Fibroblast of gingiva (primary cell): ENCODE measurements at places on chromosomes 7 and 10.

DNA sequence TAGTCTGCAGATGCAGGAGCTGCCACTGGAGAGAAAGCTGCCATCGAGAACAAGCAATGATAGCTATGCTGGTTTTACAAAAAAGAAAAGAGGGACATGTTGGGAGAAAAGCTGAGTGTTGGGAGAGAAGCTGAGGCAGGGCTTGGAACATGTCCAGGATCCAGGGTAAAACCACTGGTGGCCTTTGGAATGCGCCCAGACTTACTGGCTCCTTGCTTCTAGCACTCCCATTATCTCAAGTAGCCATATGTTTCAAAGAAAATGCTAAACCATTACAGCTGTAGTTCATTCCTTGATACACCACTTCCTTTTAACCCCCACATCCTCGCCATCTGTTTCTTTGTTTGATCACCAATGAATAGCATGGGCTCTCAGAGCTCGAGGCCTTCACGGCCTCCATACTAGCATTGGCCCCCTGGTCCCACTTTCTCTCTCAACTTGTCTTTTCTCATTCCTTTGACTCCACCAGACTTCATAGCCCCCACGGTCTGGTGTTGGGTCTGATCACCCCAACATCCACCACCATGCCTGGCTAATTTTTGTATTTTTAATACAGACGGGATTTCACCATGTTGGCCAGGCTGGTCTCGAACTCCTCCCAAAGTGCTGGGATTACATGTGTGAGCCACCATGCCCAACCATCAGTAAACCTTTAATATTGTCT, 23.8 kb upstream of the PLAC9 start:
- no peak for DNase-seq

DNA sequence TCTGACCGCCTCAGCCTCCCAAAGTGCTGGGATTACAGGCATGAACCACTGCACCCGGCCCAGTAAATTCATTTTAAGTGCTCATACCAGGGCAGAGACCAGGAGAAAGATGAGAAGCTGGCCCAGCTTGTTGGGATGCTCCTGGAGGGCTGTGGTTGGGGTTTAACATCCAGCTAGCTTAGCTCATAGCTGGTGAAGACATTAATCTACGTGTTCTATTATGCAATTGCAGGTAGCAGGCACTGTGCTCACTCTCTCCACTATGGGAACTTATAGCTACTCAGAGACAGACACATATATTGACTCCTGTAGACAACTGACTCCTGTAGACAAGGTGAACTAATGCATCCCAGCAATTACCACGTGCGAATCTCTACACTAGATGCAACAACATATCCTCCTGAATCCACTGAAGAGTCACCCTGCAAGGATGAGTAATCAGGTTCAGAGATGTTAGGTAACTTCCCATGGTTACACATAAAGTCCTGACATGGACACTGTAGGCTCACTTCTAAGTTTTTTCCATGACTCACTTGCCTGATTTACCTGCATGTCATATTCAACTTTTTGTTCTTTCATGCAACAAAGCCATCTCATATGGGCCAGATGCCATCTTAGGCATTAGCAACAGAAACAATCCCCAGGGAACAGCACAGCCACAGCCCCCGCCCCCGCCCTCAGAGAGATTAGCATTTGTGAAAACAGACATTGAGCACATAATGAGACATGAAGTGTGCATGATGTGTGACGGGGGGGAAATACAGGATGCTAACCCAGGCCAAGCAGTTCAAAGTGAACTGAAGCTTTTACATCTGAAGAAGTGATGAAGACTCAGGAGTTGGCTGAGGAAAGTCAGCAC, 37.2 kb downstream of the ERLIN1 start:
- no peak for DNase-seq

- DNase-seq, result no peak
Observed at GRCh38 chr10:122172361-122173008, 98.6 kb upstream of the BTBD16 start.

DNA sequence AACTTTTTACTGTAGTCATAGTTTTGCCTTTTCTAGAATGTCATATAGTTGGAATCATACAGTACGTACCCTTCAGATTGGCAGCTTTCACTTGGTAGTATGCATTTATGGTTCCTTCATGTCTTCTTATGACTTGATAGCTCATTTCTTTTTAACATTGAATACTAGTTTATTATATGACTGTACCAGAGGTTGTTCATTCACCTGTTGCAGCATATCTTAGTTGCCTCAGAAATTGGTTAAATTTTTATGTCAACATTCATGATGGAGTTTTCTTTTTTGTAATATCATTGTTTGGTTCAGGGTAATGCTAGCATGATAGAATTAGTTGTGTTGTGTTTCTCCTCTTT, 94.8 kb upstream of the CDK13 start:
- no peak for DNase-seq

DNA sequence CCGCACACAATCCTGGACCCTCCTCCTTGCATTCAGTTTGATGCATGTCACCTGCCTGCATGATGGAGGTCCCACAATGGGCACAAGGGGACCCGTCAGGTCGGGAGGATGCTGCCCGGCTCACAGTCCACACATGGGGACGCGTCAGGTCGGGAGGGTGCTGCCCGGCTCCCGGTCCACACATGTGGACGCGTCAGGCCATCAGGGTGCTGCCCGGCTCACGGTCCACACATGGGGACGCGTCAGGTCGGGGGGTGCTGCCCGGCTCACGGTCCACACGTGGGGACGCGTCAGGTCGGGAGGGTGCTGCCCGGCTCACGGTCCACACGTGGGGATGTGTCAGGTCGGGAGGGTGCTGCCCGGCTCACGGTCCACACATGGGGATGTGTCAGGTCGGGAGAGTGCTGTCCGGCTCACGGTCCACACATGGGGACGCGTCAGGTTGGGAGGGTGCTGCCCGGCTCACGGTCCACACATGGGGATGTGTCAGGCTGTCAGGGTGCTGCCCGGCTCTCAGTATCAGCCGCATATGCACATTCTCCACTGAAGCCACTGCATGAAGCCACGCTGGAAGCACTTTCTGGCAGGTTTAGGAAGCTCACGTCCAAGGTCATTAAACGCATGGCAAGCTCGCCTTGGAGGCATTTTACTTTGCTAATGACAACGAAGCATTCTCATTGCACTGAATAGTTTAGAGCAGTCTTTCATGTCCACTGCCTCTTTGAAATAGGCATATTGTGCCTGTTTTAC, 50.3 kb downstream of the DIP2C start:
- DNase-seq, result no peak

DNA sequence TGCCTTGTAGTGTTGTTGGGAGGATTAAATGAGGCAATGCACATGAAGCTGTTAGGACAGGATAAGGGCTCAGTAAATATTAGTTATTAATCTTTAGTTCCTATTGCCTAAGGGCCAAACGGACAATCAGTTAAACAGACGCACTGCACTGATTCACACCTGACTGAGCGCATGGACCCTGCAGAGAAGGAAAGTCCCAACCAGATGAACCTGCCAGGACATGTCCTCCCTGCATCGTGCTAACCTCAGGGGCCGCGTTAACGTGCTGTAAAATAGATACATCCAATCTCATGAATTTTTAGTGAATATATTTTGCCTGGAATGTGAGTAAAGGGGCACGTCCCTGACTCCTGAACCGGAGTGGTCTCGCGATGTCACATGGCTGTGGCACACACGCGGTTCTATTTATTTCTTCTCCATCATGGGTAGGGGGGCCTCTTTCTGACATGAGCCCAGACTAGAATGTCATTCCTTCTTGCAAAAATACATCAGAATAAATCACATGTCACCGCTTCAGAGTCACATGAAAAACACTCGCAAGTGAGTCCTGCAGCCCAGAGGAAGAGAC, 12.3 kb downstream of the ADARB2 start:
- no peak for DNase-seq

DNA sequence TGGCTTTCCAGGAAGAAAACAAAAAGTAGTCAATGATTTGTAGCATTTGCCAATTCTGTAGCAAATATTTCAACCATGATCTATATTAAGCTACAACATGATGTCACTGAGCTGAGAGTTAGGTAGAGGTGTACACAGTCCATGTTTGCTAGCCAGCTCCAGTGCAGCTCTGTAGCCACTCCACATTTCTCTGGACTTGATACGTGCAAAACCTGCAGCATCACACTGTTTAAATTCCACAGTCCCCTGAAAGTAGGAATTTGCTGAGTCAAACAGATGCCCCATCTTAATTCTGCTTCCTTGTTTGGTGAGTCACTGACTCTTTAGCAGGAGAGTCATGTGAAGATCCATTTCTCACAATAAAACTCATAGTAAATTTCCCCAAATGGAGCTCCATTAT, 89.8 kb upstream of the LRRTM3 start:
- no peak for DNase-seq

GRCh38 chr7:88095-88926, 104.1 kb upstream of the FAM20C start:
- DNase-seq, result no peak

GRCh38 chr10:67705921-67706320, 9.9 kb upstream of the CTNNA3 start:
- DNase-seq, result no peak

GRCh38 chr10:10870523-10871241, 147.0 kb upstream of the CELF2 start:
- DNase-seq, result peak; percentile 50

DNA sequence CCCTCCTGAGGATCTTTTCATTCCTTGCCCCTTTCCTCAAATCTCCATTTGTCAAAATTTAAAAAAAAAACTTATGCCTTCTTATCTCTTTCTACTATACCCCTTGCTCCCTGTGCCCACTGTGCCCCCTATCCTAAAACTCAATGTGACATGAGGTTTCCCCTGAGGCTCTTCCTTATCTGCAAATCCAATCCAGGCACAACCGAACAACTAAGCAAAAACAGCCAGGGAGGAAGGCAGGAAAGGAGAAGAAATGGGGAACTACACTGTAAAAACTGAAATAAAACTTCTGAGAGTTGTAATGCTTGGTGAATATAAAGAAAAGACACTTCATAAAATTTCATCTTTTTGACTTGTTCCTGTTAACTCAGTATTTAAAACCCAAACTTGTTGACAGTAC, 54.2 kb downstream of the CRPPA start:
- no peak for DNase-seq

DNA sequence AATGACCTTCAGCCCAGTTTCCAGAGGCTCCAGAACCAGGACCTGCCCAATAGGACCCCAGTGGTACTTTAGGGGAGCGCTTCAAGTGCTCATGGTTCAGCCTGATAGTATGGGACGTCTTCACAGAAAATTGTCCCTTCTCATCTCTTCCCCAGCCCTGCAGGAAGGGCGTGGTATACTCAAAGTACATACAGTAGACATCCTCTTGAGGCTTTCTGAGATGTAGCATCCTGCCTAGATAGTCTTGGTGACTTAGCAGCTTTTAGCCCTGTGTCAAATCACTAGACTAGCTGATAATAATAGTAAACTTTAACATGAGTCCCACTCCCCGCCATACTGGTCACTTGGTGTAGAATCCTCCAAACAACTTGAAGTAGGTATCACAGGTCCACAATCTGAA, 193.2 kb downstream of the CYP26A1 start:
- DNase-seq, result no peak

DNA sequence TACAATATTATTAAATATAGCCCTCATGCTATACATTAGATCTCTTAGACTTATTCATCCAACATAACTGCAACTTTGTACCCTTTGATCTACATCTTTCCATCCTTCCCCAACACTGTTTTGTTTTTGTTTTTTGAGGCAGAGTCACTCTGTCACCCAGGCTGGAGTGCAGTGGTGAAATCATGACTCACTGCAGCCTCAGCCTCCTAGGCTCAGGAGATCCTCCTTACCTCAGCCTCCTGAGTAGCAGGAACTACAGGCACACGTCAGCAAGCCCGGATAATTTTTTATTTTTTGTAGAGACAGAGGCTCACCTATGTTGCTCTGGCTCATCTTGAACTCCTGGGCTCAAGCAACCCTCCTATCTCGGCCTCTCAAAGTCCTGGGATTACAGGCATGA, 53.3 kb downstream of the NT5C2 start:
- DNase-seq, result no peak

- no peak for DNase-seq
Observed at GRCh38 chr10:123548770-123549169, 117.4 kb upstream of the GPR26 start.

- DNase-seq, result no peak
Observed at GRCh38 chr10:110868981-110869380, 2.7 kb upstream of the PDCD4 start.

DNA sequence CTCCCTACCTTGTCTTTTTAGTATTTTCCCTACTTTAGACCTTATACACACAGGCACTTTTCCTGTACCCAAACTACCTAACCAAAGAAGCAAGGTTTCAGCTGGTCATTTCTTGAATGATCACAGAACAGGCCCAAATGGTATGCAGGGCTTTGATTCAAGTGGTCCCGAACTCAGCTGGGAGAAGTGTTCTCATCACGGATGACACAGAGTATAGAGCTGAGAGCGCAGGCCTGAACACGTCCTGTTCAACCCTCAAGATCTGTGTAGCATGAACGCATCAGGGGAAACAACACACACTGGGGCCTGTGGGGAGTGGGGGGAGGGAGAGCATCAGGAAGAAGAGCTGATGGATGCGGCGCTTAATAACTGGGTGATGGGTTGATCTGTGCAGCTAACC, 318.2 kb downstream of the SFMBT2 start:
- DNase-seq, result no peak

- DNase-seq, result no peak
Observed at GRCh38 chr10:49332768-49333167, 33.8 kb downstream of the C10orf71 start.

- no peak for DNase-seq
Observed at GRCh38 chr7:25611196-25611595, 382.9 kb upstream of the NPVF start.

GRCh38 chr10:104325436-104326435, 12.5 kb downstream of the ITPRIP start:
- DNase-seq, result no peak

- no peak for DNase-seq
Observed at GRCh38 chr10:49379596-49380410, 16.1 kb downstream of the DRGX start.

DNA sequence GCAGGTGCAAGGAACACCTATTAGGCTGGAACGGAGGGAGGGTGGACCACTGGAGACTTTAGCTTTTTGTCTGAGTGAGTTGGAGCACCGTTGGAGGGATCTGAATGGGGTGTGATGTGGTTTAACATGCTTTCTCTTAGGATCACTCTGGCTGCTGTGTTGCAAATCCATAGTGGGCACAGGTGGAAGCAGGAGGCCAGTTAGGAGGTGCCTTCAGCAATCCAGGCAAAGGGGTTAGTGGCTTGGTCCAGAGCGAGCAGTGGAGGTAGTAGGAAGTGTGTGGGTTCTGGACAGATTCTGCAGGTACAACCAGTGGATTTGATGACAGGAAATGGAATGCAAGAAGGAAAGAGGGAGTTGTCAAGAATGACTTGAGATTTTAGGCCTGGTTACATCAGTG, 95.0 kb downstream of the MMRN2 start:
- DNase-seq, result no peak
